ENCODE measurements at places on chromosomes 12 and 14.

DNA sequence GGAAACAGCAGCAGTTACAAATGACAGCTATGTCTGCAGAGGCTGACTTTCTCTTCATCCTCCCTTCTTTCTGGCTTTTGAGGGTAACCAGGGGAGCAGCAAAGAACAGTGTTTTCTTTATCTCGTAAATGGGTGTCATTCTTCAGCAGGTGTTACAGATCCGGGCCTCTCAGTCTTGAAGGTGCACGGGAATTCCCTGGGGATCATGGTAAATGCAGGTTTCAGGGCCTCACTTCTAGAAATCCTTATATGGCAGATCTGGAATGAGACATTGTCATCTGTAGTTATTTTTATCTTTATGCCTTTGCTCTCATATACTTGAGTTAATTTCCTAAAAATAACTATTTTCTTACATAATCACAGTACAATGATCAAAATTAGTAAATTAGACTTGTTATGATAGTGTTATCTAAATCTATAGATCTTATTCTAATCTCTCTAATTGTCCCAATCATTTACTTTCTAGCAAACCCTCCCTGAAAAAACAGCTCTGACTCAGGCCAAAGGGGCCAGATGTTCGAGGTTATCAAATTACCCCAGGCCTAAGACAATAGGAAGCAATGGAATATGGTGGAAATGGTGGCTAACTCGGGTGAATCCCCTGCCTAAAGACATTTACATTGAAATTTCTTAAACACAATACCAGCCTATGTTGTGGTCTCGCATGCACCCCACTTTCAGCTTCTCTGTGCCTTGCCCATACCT, 145.0 kb downstream of the CAND1 start:
- no peak for DNase-seq

- no peak for DNase-seq
Measured at GRCh38 chr12:94025756-94026155, 122.6 kb upstream of the PLXNC1 start.

- DNase-seq, result peak; percentile 84
Measured at GRCh38 chr12:116559162-116559935, at the start of gene MAP1LC3B2. Gene MAP1LC3B2, plus strand, starts transcription at chr12:116559381. Its CDS starts 16,562 bp downstream, at chr12:116575943.

DNA sequence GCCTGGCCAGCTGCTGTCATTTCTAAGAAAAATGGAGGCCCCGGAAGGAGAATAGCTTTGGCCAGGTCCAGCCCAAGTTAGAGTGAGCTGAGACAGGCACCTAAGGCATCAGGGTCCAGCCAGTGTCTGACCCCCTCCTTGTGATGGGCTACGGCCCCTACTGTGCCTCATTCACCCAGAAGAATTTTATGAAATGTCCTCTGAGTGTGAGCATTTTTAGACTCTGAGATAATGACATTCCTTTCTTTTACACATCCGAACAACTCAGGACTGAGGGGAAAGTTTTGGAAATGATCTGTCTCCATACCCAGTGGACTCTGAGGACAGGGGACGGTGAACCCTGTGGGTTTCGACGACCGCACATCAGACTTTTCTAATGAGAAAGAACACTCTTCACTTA, 50.4 kb downstream of the SLC24A4 start:
- no peak for DNase-seq
